ENCODE measurements at places on chromosomes 13 and 19. TPM values are rescaled to one million over a fixed set of nuclear protein-coding genes. Genes with fewer than 3 reads are reported as not detected.

DNA sequence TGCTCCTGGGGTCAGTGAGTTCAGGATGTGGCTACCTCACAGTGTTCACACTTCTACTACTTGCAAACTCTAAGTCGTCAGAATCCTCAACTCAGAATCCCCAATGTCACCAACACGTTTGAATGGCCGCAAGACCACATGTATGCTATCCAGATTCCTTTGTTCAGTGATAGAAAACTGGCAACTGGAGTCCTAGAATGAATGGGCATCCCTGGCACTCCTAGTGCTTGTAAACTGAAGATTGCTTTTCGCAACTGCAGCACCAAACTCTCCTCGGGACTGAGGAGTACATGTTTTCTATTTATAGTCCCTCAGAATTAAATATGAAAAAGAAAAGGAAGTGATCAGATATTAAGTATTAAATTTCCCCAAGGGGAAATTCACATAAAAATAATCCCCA, 4.9 kb downstream of the SMAD9 start:
- DNase-seq = no peak

GRCh38 chr19:7681340-7682174, 924 bp downstream of the TRAPPC5 start:
- peak; percentile 83 for DNase-seq

DNA sequence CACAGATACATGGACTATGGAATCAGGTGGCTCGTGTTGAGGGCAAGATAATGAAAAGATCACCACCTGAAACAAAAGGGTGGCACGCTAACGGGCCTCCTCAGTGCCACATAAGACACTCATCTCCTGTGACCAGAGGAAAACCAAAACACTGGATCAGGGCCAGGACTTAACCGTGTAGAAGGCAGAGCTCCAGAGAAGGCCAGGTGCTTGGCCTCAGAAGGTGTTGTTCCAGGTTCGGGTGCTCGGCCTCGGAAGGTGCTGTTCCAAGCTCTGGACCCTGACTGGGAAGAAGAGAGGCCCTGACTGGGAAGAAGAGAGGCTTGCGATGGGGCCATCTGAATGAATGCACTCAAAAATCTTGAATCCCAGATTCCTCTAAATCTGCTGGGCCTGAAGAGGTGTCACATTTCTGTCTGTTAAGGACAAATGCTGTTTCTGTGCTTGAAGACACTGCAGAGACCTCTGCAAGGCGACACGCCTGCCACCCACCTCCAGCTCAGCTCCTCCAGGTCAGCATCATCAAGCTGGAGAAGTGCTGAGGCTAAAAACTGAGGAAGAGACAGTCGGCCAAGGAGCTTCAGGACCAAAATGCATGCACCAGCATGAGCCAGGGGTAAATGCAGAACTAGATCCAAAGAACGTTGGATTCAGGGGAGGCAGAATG, 2.7 kb upstream of the RASA3 start:
- DNase-seq = peak; percentile 9

GRCh38 chr19:1911098-1911497, 5.9 kb downstream of the ADAT3 start:
- no peak for DNase-seq

DNA sequence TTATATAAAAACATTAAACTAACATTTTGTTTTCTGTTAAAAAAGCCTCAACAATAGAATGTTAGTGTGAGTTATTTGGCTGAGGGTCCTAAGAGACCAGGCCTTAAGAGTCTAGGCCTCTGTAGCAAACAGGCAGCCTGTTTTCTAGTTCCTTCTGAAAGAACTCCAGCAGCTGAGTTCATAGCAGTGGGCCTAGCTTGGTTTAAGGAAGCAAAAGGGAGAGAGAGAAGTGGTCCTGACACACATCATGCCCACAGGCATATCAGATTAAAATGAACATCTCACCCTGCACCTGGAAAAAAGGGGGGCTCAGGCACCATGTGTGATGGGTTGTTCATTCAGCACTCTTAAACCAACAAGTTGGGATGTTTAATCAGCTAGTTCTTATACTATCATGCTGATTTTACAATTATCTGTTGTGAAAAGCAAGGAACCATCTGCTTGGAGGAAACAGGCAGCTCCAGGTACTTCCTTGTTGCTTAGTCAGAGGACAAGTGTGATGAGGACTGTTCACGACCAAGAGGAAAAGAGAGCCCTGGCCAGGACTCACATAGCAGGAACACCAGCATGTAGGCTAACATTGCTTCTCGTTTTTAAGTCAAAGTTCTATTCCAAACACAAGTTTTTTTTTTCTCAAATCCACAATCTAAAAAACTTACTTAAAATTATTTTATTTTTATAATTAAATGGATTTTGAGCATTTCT, 81.3 kb upstream of the FRY start:
- DNase-seq = no peak

GRCh38 chr19:34666200-34666957, 10.6 kb downstream of the SCGB2B2 start:
- no peak for DNase-seq

DNA sequence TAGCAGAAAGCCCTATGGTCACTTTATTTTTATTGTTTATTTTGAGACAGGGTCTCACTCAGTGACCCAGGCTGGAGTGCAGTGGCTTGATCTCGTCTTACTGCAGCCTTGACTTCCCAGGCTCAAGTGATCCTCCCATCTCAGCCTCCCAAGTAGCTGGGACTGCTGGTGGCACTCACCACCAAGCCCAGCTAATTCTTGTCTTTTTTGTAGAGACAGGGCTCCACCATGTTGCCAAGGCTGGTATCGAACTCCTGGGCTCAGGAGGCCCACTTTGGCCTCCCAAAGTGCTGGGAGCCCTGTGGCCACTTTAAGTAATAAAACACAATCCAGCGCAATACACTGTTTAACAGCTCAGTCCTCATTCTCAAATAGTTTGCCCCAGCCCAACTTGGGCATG, 69.3 kb downstream of the NUFIP1 start:
- no peak for DNase-seq

DNA sequence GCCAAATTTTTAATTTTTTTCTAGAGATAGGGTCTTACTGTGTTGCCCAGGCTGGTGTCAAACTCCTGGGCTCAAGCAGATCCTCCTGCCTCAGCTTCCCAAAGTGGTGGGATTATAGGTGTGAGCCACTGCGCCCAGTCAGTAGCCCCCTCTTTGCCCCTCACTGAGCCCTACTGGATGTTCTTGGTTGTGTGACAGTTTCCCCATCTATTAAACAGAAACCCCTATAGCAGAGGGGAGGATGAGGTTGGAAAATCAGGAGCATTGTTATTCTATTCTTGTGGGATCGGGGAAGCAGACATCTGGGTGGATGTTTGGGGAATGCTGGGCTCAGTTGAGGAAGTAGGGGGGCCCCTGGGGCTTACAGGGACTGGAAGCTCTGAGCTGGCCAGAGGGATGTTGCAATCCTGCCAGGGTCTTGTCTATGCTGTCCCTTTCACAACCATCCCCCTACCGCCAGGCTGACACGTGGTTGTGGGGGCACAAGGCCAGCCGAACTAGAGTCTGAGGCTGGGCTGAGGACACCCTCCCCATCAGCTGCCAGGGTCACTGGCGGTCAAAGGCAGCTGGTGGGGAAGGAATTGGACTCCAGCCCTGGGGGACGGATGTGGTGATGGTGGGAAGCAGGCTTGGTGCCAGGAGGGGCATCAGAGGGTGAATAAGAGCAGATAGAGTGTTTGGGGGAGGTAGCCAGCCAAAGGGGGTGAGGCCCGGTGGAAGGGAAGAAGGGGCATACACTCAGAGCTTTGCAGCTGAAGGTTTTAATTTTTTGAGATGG, 10.9 kb downstream of the APOC1 start:
- DNase-seq = peak; percentile 84

- DNase-seq = no peak
Observed at GRCh38 chr13:49399801-49400472, 43.9 kb downstream of the CAB39L start.

- DNase-seq = no peak
Observed at GRCh38 chr19:17116996-17117702, 41.6 kb downstream of the MYO9B start.

GRCh38 chr19:28960586-28960985, 252.4 kb downstream of the UQCRFS1 start:
- no peak for DNase-seq

- no peak for DNase-seq
Observed at GRCh38 chr19:11708457-11708856, 30.3 kb downstream of the ZNF823 start.

Gene ZNF284
- 1.9 TPM for total RNA-seq

Gene C1QTNF9B
- total RNA-seq = not detected

Gene ZNF77
- 3.5 TPM for total RNA-seq

Gene TIMM50
- total RNA-seq = 71.2 TPM

Gene SLC5A5
- total RNA-seq = not detected
